Right ventricle myocardium inferior (tissue), 1 donor: ENCODE measurements at places on chromosomes 4 and X. TPM values are rescaled to one million over a fixed set of nuclear protein-coding genes. Genes with fewer than 3 reads are reported as not detected.
A peak's percentile ranks its signal among the peaks of the same experiment; 100 is the strongest.

Gene CCDC110
- total RNA-seq = 1.0 TPM

Gene PABPC5
- 0.87 TPM for total RNA-seq

Gene MSANTD1
- total RNA-seq = 0.51 TPM

Gene OTC
- not detected for total RNA-seq

Gene SPANXB1
- total RNA-seq = not detected

Gene PLAC8
- 2.2 TPM for total RNA-seq

Gene VSIG1
- total RNA-seq = not detected

Gene ALAS2
- 0.68 TPM for total RNA-seq

Gene RASGEF1B
- 3.6 TPM for total RNA-seq

Gene GAB3
- 12.1 TPM for total RNA-seq

Gene TCEAL5
- total RNA-seq = not detected

Gene LANCL3
- total RNA-seq = 0.16 TPM

GRCh38 chrX:112834031-112834845, 6.4 kb downstream of the AMOT start:
- DNase-seq = no peak

GRCh38 chr4:8005814-8006215, 66.2 kb upstream of the AFAP1 start:
- no peak for DNase-seq

DNA sequence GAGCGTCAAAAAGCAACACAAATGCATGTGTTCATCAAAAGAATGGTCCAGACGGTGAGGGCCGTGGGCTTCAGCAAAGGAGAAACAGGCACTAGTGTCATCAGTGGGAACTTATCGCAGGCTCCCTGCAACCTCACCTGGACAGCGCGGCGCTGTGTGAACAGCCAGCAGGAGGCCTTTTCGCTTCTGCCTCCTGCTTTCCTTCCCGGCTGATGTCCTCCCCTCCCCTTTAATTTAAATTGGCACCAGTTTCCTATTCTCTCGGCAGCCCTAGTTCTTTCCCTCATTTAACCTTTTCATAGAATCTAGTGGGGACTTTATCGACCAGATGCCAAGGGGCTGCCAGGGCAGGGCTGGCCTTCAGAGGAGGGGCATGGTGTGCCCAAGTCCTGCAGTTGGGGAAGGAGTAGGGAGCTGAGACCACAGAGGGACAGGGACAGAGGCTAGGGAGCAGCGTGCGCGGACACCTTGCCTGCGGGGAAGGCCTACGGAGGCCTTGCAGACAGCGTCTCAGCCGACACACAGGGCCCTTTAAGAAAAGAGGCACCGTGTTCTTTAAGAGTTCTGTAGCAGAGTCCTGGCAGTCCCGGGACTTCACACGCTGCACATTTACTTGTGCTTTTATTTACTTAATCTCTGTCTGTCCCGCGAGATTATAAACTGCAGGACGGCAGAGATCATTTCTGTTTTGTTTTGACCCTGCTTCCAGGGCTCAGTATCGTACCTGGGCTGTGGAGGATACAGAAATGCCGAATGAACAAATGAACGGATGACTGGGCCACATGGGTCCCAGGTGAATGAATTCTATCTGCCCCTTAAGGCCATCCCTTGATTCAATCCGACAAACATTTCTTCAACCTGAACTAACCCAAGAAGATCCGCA, 8.4 kb upstream of the SORBS2 start:
- no peak for DNase-seq

- no peak for DNase-seq
Measured at GRCh38 chrX:134294548-134294947, 57.6 kb downstream of the CCDC160 start.

DNA sequence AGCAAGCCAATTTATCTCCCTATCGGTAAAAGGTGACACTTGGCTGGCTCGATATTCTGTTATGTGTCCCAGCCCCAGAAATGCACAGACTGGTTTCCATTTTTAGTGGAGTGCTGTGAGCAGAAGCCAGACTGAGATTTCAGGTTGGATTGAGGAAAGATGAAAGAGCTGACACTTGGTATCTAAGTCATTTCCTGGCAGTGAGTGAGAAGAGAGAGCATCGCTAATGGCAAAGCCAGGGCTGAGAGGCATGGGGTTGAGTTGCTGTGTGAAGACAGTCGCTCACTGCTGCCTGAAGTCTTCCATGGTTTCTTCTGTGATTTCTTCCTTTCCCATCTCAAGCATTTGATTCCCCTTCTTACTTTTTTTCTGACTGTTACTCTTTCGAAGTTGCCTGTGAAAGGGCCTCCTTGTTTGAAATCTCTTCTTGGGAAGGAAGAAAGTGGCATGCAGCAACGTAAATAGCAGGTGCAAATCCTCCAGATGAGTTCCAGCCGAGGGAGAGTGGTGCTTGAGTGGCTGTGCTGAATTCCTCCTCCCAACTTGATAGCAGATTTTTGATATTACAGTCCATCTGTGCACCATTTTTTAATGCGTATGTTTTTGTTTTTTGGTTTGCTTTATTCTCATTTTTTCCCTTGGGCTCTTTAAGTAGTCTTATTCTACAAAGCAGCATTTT, 109.2 kb upstream of the LIMCH1 start:
- DNase-seq = no peak

- peak; percentile 13 for DNase-seq
Measured at GRCh38 chr4:47213971-47214370, 182.6 kb downstream of the GABRB1 start.

GRCh38 chr4:79964400-79965211, 108.4 kb downstream of the ANTXR2 start:
- DNase-seq = peak; percentile 59

DNA sequence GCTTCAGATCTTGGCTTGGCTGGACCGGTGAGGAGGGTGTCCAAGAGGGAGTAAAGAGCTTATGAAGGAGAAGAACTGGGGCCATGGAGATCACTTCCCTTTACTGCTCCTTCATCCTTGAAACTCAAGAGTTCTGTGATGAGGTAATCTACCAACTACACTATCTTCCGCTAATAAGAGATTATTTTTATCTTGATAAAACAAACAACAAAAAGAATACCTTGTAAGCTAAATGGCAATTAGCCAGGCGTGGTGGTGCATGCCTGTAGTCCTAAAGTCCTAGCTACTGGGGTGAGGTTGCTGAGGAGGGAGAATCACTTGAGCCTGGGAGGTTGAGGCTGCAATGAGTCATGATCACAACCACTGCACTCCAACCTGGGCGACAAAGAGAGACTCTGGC, 47.4 kb downstream of the HAUS3 start:
- no peak for DNase-seq

- no peak for DNase-seq
Measured at GRCh38 chrX:73478961-73479360, 32.1 kb downstream of the CDX4 start.

- DNase-seq = no peak
Measured at GRCh38 chrX:107654566-107654871, 26.2 kb downstream of the PRPS1 start.

DNA sequence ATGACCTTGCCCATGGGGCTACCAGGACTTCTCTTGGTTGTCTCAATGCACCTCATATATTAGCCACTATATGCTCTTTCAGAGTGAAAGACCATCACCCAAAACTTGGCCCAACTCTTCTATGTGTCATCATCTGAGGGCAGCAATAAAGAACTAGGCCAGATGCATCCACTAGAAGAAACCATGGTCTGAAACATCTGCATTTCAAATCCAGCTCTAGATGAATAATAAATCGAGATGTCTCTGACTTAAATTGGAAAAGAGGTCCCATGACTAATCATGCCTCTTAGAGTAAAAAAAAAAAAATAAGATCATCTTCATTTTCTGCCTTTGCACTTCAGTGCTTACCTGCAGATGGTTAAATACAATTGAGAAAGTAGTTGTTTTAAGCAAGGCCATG, 397.6 kb upstream of the PITX2 start:
- no peak for DNase-seq

DNA sequence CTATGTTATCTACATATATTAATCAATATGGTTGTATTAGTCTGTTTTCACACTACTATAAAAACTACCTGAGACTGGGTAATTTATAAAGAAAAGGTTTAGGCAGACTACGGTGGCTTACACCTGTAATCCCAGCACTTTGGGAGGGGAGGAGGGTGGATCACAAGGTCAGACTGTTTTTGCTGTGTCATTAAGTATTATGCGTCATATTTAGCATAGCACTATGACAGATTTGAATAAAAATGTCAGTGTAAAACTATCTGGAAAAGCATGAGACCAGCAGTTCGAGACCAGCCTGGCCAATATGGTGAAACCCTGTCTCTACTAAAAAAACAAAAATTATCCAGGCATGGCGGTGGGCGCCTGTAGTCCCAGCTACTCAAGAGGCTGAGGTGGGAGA, 209.7 kb upstream of the ARHGAP24 start:
- no peak for DNase-seq

GRCh38 chr4:16264798-16265197, 38.5 kb upstream of the TAPT1 start:
- no peak for DNase-seq

DNA sequence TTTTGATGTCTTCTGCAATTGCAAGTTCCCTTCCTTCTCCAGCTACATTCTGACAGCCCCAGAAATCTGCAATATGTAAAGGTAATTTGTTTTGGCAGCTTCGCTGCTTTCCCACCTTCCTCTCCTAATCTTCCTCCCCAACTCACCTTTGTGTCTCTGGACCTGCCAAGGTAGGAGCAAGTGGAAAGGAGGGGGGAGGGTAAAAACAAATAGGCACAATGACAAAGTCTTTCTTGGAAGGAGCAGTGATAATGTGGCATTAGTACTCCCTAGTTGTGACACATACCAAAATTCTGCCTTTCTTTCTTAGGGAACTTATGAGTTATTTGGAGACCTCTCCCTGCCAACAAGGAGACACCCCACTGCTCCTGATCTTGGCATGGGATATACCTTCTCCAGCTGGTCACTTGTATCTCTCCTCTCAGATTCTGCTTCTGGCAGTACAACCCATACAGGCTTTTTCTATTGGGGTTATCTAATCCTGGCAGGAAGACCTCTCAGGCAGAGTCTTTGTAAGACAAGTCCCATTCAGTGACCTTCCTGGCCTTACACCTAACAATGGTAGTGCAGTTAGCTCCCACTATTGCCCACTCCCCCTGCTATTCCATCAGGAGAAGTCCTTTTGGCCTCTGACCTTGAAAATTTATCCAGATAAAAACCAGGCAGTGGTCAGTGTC, 24.2 kb downstream of the F8 start:
- no peak for DNase-seq

GRCh38 chrX:136220540-136220939, 30.7 kb downstream of the MAP7D3 start:
- no peak for DNase-seq

- no peak for DNase-seq
Measured at GRCh38 chr4:23060776-23061175, 368.0 kb downstream of the GBA3 start.

DNA sequence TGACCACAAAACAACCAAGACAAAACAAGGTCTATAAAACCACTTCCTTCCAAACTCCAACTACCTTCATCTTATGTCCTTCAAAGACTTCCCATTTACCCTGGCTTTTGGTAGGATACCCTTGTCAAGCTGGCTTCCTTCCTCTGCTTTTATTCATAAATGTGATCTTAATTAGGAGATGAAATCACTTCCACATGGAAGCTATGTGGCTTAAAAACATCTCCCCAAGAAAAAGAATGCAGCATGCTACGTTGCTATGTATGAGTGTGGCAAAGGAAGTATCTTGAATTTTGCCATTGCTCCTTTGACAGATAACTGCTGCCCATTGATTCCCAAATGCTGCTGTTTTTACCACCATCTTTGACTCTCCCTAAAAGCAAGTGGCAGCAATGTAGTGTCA, 46.4 kb upstream of the VEGFD start:
- no peak for DNase-seq

- no peak for DNase-seq
Measured at GRCh38 chrX:15874672-15875071, 20.1 kb upstream of the AP1S2 start.

- DNase-seq = no peak
Measured at GRCh38 chrX:85503258-85504158, 124.0 kb upstream of the POF1B start.

GRCh38 chr4:105461221-105461620, 12.6 kb downstream of the PPA2 start:
- no peak for DNase-seq

DNA sequence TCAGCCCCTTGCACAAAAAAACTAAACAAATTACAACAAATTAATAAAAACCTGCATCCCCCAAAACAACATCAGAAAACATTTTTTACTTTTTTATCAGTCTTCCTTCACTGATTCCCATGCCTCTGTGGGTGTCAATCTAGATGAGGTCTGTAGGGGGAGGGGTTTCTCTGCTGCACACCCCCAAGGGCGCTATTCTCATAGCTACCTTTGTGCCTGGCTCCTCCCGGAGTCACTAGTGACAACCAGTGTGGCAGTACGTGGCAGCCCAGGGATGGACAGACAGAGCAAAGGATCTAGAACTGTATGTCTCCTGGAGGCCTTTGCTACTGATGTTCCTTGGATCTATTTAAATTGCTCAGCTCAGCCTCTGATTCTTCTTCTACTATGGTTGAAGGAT, 228.1 kb upstream of the ANXA3 start:
- DNase-seq = no peak

DNA sequence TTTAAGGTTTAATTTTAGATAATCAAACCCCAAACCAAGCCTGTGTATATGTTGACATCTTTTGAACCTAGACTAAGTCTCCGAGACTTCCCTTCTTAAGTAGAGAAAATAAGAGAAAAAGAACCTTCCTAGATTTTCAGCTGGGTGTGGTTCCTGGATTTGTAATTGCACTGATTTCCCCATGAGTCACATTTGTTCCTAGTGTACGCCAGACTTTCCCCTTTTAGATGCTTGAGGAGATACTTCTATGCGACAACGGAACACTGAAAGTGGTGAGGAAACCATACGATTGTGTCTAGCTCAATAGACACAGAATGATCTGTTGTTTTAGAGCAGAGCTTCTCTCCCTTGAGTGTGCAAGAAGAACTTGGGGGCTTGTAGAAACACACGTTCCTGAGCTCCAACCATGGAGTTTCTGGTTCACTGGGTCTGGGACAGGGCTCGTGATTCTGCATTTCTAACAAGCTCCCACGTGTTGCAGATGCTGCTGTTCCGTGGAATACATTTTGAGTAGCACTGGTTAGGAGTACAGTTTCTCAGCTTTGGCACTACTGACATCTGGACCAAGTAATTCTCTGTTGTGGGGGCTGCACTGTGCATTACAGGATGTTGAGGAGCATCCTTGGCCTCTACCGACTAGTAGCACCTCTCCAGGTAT, 87.1 kb downstream of the AMELX start:
- no peak for DNase-seq

GRCh38 chr4:111671756-111672155, 473.5 kb upstream of the FAM241A start:
- no peak for DNase-seq

GRCh38 chrX:19924285-19924684, 36.9 kb upstream of the SH3KBP1 start:
- no peak for DNase-seq

DNA sequence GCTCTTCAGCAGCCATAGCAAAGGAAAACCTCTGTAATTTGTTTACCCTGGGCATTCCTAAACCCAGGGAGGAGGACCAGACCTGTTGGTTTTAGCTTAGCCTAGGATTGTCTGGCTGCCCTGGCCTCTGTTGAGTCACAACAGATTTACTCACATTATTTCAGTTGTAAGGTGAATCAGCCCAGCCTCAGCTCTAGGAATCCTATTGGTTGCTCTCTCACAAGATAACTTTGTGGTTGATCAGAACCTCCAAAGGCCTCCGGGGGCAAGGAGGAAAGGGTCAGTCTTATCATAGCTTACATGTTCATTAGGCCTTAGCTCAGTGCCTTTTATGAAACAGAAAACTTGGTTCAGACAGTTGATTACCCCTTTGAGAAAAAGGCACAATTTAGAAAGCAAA, 41.0 kb downstream of the PDK3 start:
- DNase-seq = no peak
